Kidney epithelial cell (primary cell): ENCODE measurements at places on chromosomes 11 and 22.

- DNase-seq, result no peak
These were observed 14.3 kb downstream of the ADORA2A start for GRCh38 chr22:24441406-24442351.

DNA sequence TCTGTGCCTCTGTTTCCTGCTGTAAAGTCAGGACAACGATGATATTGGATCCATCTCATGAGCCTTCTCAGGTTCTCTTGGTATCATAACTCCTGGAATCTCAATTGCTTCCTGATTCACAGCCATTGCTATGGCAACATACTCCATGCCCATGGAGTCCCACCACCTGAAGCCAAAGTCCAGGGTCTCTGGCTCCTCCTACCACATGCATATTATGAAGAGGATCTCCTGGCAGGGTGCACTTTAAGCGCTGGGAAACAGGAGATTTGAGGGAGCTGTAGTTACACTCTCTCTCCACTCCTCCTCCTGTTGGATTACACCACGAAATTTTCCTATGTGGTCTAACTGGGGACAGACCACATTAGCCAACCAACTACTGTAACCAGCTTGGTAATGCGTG, 130.9 kb upstream of the SEZ6L start:
- DNase-seq, result no peak

DNA sequence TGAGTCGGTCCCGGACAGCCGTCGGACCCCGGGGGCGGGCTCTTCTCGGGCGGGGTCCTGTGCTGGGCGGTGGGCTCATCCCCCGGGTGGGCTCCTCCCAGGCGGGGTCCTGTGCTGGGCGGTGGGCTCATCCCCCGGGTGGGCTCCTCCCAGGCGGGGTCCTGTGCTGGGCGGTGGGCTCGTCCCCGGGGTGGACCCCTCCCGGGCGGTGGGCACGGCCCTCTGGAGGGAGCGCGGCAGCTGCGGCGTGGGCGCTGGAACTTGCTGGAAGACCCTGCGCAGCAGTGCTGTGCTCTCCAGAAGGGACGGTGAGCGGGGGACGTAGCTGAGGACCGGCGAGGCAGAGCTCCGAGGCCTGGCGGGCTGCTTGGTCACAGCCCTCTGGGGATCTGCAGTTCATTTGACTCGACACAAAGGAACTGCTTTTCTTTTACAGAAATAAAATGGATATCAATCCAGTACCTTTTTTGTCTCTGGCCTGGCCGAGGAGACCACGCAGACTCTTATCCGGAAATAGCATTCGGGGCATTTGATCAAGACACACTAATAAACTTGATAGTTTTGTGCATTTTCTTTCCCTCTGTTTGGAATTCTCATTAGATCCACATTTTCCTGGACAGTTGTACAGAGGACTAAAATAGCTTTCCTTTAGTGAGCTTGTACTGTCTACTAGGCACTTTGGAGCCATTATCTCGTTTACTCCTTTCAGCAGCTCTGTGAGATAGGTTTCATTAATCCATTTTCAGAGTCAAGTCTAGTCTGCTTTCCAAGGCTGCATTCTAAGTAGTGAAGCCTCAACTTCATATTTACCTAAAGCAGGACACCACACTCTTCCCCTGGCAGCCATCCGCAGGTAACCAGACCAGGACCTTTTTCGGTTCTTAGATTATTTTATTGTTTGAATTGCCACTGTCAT, 812 bp downstream of the JAM3 start:
- no peak for DNase-seq

- no peak for DNase-seq
These were observed 20.7 kb downstream of the ADAMTS15 start for GRCh38 chr11:130469181-130469580.

DNA sequence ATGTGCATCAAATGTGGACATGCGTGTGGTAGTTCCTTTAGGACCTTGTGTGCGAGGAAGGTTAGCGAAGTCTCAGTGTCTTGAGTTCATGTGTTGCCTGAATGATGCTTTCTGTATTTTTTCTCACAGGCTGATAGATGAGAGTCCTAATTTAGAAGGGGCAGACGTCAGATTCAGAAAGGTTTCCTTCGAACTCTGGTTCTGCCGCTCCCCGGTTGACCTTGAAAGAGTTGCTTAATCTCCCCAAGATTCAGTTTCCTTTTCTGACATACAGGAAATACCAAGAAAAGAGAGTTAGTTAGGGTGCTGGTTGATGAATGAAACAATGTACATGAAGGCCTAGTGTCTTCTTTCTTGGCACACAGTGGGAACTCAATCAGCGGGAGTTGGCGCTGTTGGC, 35.9 kb upstream of the TTC12 start:
- DNase-seq, result no peak

DNA sequence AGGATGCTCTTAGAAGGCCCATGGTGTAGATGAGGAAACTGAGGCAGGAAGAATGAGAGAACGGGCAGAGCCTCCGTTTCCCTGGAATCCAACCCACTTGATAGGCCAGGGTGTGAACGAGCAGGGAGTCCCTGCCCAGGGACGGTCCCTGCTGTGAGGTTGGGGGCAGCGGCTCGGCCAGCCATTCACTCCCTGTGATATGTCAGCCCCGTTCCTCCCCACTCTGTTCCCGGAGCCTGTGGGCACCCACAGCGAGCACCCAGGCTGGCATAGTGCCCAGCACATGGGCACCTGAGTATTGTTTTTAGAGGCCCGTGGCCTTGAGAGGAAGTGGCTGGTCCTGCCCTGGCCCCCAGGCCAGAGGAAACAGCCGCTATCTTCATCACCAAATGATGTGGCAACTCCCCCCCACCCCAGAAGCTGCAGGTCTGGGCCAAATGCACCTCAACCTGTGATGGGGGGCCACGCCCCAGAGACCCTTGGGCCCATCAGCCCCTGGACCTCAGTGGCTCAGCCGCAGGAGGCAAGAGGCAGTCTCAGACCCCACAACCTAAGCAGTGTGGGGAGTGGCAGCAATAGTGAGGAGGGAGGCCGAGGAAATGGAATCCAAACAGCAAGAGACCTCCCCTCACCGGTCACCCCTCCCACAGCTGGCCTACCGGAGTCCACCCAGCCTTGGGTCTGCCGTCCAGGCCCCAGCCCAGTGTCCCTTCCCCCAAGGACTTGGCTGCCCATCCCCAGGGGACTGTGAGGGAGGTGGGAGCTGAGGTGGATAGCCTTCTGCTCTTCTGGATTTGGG, 2.1 kb downstream of the ALDH3B1 start:
- no peak for DNase-seq

DNA sequence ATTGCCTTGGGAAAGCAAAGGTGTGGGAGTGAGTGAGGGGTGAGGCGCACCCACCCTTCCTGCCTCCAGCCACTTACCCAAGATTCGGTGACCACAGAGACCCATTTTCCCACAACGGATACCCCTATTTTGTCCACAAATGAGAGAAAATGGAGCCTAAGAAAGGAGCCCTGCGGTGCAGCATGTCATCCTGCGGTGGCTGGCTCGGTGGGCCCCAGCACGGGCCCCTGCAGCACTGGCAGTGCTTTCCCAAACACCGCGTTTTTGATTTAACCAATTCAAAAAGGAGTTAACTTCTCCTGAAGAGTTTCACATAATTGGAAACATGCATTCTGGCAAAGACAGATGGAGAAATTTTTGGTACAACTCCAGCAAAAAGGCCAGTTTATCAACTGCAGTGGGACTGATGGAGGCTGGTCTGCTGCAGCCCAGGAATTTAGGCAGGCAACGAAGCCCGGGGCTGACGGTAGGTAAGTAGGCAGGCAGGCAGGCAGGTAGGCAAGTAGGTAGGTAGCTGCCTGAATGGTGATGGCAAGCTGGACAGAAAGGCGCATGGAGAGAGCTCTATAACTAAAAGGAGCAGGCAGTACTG, 84.2 kb downstream of the FDX1 start:
- no peak for DNase-seq

GRCh38 chr11:65870307-65870658, 2.3 kb downstream of the EFEMP2 start:
- DNase-seq, result no peak

DNA sequence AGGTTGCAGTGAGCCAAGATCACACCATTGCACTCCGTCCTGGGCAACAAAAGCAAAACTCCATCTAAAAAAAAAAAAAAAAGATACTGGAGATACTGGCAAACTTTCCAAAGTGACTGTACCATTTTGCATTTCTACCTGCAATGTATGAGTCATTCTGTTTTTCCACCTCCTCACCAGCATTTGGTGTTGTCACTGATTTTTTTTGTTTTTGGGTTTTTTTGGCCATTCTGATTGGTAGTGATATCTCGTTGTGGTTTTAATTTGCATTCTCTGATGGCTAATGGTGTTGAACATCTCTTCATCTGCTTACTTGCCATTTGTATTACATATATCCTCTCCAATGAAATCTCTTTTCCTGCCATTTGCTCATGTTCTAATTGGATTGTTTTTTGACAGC, 12.0 kb upstream of the RBX1 start:
- DNase-seq, result no peak

DNA sequence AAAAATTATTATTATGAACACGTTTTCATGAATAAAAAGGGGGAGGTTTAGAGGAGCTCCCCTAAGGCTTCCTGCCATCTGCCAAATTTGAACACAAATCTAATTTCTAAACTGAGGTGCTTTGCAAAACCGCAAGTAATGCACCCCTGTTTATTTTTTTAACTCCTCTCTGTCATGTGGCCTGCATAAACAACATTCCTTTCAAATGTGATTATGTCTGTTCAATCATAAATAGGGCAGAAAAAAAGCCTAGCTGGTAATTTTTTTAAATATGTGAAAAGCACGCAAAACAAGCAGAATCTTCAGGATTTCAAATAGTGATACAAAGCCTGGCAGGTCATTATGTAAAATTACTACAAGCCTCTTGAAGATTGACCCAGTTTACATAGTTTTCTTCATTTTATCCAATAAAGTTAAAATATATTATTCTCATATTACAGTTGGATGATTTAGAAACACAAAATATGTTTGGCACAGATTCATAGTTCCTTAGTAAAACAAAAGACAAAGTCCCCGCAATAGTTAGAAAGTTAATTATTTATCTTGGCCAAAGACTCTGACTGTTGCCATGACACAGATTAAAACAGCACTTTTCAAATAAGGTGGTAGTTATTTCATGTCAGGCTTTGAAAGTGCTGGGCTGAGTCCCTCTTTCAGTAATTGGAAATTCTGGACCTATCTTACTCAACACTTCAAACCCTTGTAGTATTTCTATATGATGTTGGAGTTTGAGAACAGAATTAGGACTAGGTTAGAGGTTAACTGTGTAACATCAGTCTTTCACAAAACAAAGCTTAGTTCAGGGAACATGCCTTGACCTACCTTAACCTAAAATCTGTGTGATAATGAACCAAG, 200.3 kb upstream of the MPPED2 start:
- peak; percentile 14 for DNase-seq

DNA sequence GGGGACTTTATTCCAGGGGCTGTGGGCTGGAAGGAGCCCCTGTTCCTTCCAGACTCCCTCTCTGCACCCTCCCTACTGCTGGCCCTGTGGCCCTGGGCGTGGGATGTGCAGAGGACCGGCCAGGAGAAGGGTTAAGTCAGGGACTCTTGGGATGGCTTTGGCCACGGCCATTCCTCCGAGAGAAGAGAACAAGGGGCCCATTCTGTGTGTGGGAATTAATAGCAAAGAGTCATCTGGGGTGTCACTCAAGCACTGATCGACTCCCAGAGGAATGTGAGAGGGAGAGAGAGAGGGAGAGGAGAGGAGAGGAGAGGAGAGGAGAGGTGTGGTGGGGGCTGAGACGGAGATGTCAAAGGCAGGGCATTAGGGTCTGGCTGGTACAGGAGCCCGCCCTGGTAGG, 14.2 kb upstream of the SOX10 start:
- DNase-seq, result no peak

DNA sequence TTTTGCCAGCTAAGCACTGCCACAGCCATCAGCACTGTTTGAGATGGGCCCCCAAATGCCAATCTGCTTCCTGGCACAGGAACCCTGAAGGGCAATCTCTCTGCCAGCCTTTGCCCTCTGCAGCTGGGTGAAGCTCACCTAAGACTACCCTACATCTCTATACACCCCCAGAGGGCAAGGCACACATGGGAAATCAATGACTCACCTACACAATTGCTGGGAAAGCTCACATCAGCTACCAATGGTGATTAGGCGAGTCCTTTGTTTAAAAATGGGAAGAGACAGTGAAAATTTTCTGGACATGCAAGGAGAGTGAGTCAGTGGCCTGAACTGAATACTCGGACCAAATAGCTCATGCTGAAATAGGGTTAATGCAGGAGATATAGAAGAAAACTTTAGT, 12.6 kb upstream of the PRDM11 start:
- no peak for DNase-seq

DNA sequence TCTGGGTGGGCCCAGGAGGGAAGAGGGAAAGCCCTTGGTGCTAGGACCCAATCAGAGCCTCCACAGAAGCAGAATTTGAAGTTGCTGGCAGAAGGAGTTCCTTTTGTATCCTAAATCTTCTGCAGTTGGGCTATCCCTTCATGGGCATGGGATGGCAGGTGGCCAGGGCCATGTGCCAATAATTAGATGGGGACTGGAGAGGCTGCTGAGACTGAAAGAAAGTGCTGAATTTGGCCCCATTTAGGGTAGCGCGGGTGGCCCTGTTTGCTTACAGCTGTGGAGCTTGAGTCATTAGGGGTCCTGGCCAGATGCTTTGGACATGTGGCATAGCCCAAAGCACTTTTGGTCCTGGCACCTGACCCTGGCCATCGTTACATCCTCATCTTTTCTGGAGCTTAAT, 27.1 kb downstream of the PARVA start:
- DNase-seq, result no peak

GRCh38 chr11:113952070-113952469, 22.8 kb upstream of the HTR3A start:
- DNase-seq, result no peak

DNA sequence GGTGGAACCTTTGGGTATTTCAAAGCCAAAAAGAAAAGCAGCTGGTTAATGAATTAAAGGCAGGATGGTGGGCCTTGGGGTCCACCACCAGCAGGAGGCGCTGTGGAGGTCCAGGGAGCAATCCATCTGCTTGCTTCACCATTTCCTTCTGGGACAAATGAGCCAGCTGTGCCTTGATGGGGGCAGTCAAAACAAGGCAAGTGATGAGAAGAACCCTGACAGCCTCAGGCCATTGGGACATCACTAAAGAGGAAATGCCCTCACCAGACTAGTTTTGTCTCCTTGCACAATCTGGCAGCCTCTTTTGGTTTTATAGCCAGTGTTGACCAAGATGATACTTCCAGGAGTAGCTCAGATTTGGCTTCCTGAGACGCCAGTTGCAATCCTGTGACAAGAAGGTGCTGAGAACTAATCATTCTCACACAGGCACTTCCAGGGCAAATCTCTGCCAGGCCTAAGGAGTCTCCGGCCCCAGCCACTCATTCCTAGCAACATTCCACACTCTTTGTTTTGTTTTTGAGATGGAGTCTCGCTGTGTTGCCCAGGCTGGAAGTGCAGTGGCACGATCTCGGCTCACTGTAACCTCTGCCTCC, 38.2 kb upstream of the WEE1 start:
- DNase-seq, result no peak

GRCh38 chr11:27700351-27701301, at the start of gene BDNF:
BDNF (minus strand) TSS chr11:27700455; CDS start chr11:27658564, 41,891 bp downstream.
- no peak for DNase-seq

DNA sequence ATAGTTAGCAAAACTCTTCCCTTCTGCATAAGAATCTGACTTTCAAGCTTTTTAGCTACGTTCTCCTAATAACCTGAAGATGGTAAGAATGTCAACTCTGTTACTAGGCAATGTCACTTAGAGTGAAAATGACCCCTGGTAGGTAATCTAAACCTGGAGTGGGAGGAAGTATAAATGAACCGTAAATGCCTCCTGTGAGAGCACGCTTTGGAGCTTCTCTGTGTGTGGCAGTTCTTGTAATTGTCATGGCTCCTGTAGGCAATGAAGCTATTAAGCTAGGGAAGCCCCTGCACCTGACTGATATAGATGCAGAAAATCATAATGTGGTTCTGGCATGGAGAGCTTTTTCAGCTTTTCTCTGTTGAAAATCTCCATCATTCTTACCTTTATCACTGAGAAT, 29.4 kb downstream of the CALCA start:
- DNase-seq, result no peak

- no peak for DNase-seq
These were observed 12.3 kb upstream of the SIK2 start for GRCh38 chr11:111589886-111590499.
